Breast epithelium (tissue), 4 donors: ENCODE measurements at places on chromosomes 12 and 14. TPM values are rescaled to one million over a fixed set of nuclear protein-coding genes. Genes with fewer than 3 reads are reported as not detected.

Gene AQP5
- total RNA-seq = 4.6 TPM

Gene CPNE6
- not detected for total RNA-seq

GRCh38 chr14:55711175-55711811 lies 131.3 kb downstream of the KTN1 start:
- DNase-seq = no peak

- DNase-seq = no peak
Measured at GRCh38 chr12:65306366-65307168, 28.1 kb downstream of the MSRB3 start.

DNA sequence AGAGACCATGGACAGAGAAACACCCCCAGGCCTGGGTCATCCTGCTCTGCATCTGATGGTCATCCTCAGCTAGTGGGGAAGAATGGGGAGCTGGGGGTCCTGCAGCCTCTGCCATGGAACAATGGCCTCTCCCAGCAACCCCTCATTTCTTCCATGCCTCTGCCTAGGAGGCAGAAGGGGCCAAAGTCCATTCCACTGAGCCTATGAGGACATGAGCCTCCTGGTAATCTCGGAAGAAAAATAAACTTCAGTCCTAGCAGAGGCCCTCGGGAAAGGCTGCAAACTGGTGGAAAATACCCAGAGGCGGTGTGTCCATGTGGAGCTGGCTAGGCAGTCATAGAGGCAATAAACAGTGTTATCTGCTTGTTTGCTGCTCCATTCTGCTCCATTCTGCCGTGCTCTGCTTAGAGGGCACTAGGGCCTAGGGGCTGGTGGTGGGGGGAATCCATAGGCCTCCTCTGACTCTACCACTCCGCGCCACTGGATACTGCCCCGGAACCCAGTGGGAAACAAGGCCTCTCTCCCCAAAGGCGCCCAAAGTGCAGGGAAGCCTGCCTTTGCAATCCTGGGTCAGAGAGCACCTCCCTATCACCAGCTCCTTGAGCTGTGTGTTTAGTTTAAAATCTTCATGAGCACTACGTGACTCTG lies 4.5 kb downstream of the PGF start:
- DNase-seq = no peak

DNA sequence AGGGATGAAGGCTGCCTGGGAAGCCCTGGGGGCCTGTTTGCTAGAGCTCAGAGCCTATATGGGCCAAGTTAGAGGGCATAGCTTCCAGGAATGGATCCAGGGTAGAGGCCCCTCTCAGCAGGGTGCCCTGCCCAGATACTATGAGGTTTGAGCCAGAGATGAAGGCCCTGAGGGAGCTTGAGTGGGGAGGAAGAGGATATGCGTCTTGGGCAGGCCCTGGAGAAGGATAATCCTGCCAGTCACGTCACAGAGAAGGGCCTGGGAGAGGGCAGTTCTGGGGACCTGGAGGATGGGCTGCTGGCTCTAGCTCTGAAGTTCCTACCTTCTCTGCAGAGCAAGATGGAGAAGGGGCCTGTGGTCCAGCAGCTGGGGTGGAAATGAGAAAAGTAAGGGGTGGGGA lies 5.9 kb upstream of the CACNB3 start:
- DNase-seq = no peak
